ENCODE measurements at places on chromosomes 3 and 15.

DNA sequence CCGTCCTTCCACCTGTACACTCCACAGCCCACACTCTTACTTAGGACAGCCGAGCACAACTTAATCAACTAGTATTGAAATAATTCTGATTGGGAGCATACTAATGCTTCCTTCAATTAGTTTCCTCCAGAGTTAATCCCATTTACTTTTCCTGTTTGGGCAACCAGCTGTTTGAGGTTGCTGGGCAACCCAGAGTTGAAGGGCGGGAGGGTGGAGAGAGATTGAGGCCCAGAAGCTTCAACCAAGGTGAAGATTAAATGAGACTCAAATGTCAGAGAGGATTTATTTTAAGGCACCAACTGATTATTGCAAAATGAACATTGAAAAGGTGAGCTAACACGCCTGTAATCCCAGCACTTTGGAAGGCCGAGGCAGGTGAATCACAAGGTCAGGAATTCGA, 428.5 kb upstream of the SEMA6D start:
- no peak for DNase-seq

DNA sequence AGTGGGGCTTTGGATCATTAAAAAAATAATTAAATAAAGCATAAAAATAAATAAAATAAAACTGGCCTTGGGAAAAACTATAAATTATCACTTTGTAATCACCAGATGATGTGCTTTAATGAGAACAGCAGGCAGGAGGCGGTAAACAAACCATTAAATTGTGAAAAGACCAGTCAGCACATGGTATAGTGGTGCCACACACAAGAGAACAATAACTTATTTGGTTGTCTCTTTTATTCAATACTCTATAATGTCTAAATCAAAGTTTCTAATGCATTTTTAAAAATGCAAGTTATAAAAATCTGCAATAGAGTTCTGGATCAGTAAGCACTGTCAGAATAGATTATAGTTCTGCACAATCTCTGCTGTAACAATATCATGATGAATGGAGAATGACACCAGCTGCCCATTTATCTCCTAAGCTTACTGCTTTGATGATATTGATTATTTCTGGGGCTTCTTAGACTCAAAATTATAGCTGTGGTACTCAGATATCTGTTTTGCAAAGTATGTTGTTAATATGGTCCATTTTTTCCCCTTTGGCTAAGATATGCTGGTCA, 259.3 kb downstream of the NAALADL2 start:
- DNase-seq: no peak

- no peak for DNase-seq
These were observed 93.6 kb downstream of the APBA2 start for GRCh38 chr15:28979208-28979841.

DNA sequence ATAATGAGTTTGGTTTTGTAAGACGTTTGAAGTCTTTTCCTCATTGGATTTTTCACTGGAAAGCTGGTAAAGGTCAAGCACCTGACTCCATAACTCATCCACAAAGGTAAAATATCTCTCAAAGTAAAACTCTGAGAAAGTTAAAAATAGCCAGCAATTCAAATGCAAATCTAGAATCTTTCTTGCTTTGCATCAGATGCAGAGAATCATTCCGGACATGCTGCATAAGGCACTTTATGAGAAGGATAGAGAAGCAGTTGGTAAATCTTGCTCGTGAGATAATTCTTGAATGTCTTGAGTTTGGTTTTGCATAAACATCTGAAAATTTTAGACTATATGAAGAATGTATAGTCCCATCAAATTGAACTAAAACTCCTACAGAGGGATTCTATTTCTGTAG, 9.1 kb downstream of the KCNMB2 start:
- DNase-seq: no peak

DNA sequence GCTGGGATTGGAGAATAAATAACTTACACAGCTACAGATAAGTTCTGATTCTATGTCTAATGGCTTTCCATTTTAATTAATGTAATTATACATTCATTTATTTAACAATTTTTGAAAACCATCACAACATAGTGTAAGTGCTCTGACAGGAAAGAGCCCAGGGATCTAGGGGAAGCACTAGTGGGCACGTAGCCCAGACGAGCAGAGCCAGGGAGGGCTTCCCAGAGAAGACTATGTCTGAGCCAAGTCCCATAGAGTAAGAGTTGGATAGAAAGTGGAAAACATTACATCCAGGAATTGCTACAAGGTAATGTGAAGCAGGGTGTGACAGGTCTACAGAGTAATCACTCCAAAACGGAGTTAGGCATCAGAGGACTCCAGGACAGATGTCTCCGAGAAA, 2.9 kb upstream of the HGD start:
- DNase-seq: no peak

- no peak for DNase-seq
These were observed 275.9 kb downstream of the ZIC4 start for GRCh38 chr3:147130461-147130860.

GRCh38 chr15:40435710-40436089, 5.1 kb upstream of the BAHD1 start:
- no peak for DNase-seq

DNA sequence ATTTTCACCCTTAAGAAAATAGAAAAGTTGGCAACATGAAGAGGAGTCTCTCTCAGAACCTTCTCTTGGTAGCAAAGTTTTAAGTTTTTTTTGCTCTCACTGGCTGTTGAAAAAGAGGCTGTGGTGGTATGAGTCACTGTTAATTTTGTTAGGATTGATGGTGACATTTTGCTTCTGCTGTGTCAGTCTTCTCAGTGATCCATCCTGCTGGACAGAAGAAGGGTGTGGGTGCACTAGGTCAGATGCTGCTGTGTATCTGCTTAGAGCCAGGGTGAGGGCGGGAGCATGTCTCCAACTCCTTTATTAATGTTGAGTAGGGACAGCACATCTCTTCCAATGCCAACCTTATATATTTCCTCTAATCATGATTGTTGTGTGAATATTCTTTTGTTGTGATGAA, 369.5 kb downstream of the FEZF2 start:
- DNase-seq: no peak

GRCh38 chr15:45674677-45675076, 39.8 kb downstream of the SQOR start:
- DNase-seq: no peak

DNA sequence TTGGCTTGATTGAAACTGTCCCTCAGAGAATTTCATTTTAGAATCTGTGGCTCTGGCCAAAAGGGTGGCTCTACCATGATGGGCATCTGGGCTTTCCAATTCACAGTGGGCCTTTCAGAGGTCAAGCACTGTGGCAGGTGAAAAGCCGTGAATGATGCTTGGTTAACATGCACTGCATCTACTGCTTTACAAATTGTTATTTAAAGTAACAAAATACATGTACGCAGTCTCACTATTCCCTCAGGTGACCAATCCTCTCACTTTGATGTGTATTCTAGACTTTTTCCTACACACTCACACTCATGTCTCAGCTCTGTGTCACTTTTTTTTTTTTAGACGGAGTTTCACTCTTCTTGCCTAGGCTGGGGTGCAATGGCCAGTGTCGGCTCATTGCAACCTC, 70.5 kb downstream of the MGLL start:
- no peak for DNase-seq

GRCh38 chr15:64351265-64351664, 4.7 kb downstream of the CSNK1G1 start:
- no peak for DNase-seq

GRCh38 chr3:126085276-126085675, 1.4 kb upstream of the SLC41A3 start:
- DNase-seq: no peak

GRCh38 chr3:149990423-149990948, 19.8 kb upstream of the PFN2 start:
- DNase-seq: no peak

GRCh38 chr15:65579762-65580161, 31.2 kb downstream of the INTS14 start:
- DNase-seq: no peak

Data from H1 (cell line).